CD8-positive, alpha-beta memory T cell (primary cell): ENCODE measurements at places on chromosomes 1 and 21.

- DNase-seq = no peak
Measured at GRCh38 chr1:87176087-87176486, 152.6 kb upstream of the LMO4 start.

DNA sequence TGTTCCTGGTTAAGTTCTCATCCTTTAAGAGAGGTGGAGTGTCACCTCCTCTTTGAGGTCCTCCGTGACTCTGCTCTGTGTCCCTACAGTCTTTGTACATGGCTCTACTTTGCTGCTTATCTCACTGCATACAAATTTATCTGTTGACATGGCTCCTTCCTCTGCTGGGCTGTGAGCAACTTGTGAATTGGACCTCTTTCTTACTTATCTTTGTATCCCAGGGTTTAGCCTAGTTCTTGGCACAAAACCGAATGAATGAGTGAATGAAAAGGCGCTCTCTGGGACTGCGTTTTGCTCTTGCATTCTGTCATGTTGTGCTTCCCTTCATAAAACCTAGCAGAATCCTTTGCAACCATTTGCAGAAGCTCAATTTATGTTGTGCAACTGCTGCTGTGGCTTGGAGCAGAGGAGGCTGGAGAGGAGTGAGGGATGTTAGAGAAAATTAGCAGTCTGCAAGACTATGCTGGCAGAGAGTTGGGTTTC is 12.4 kb downstream of the SLC26A9 start:
- DNase-seq = no peak

GRCh38 chr21:26877018-26877417 is 31.8 kb upstream of the ADAMTS1 start:
- DNase-seq = no peak

DNA sequence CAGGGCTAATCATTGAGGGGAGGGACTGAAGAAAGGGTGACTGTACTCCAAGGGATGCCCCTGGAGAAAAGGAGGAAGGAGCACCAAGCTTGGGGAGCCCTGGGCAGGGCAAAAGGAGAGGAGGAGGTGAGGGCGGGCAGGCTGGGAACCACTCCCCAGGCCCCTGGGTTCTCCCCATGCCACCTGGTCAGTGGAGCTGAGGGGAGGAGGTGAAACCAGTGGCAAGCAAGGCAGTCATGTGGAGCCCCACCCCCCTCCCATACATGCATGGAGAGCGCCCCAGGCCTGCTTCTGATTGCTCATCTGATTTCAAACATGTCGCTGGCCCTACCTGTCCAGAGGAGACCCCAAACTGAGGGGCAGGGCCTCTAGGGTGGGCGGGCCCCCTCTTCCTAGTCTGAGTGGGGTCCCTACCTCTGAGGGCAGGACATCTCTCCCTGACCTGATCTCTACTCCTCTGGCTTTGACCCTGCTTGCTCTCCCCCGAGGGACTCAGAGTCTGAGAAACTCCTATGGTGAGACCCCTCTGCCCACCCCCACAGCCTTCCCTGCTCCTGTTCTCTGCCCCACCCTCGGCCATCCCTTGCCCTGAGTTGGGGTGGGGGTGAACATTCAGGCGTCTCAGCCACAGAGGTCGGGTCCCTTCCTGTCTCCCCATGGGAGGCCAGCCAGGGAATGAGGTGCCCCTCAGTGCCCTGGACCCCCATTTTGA is 18.6 kb downstream of the INSRR start:
- DNase-seq = no peak

GRCh38 chr21:34091607-34092006 is 18.2 kb downstream of the MRPS6 start:
- DNase-seq = no peak

- no peak for DNase-seq
Measured at GRCh38 chr1:79255421-79255820, 248.9 kb upstream of the ADGRL4 start.

GRCh38 chr21:34133392-34133791 is 60.0 kb downstream of the MRPS6 start:
- no peak for DNase-seq

DNA sequence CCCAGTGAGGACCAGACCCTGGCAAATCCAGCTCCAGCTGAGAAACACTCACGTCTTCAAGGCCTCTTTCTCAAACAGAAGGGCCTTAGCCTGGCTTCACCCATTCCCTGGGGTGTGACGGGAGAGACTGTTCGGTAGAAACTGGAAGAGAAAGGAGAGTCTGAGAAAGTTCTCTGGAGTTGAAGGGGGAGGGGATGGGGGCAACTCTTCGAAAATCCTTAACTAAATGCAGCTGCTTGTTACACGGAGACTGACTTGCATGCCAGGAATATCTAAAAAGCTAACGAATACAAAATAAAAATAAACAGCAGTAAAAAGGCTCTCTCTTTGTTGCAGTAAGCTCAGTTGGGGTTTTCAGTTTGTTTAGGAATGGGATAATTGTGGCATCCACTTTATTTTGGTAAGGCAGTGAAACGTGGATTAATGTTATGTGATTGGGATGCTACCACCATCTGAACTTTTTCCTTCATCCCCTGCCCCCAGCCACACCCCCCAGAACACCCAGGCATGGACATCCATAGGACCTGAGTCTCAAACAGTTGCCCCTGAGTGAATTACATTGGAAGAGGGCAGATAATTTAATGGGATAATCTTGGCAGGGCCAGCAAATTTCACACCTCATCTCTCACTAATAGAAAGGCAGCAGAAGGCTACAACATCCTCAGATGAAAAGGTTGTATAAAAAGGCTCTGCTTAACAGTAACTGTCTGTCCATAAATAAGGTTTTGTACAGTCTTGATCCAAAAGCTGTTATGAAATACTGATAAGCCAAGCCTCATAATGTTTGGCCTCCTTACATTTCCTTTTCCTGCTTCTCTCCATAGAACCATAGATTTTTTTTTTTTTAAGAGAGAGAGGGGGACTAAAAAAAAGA is 5.8 kb downstream of the ROR1 start:
- DNase-seq = no peak

DNA sequence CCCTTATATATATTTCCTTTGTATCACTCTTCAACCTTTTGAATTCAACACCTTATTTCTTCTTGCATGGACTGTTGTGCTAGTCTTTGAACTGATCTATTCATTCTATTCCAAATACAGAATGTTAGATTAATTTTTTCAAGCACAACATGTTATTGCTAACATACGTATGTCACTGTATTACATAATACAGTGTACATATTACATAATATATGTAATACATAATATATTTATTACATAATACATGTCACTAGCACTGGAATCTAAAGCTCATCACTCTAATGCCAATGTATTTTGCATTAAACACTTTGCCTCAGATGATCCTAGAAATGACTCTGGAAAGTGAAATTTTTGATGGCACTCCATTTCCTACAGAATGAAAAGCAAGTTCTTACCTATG is 59.8 kb downstream of the LRRC8D start:
- no peak for DNase-seq

- DNase-seq = no peak
Measured at GRCh38 chr1:56589369-56589768, 10.0 kb upstream of the PLPP3 start.

DNA sequence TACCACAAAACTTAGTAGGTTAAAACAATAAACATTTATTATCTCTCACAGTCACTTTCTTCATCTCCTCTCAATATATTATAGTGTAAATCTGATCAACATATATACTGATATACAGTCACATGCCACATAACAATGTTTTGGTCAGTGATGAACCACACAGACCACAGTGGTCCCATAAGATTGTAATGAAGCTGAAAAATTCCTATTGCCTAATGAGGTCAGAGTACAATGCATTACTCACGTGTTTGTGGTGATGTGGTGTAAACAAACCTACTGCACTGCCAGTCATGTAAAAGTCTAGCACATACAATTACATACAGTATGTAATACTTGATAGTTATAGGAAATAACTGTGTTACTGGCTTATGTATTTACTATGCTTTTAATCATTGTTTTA is 30.1 kb downstream of the OLFML3 start:
- DNase-seq = no peak

- no peak for DNase-seq
Measured at GRCh38 chr1:168180148-168180524, 1.4 kb downstream of the TIPRL start.

DNA sequence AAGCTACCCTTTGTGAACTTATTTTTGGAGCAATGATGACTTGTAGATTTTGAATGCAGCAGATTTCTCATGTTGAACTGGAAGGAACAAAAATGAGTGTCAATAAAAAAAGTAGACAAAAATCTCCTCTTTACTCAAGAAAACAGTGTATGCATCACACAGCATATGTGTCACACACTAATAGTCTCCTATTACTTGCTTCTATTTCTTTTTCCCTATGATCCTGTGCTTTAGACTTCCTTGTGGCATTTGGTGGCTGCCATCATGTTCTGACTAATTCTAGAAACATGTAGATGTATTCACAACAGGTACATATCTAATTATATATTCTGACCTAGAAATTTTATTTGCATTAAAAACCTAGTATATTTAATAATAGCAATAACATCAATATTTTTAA is 14.3 kb downstream of the RC3H1 start:
- no peak for DNase-seq

- DNase-seq = no peak
Measured at GRCh38 chr1:179973198-179974110, 18.8 kb downstream of the CEP350 start.

DNA sequence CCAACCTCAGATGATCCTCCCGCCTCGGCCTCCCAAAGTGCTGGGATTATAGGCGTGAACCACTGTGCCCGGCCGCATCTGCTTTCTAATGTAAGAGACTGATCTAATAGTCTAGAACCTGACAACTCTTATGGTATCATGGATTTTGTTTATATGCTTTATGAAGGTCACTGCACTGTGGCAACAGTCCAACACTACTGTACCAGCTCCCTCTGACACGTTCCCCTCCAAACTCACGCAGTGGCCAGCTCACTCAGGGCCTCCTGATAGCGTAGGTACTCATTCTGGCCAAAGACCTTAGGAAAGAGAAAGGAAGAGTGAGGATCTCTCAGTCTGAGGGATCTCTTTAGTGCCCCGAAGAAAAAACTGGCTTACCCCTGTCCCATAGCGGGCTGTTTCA is 6.0 kb upstream of the CFAP141 start:
- no peak for DNase-seq

DNA sequence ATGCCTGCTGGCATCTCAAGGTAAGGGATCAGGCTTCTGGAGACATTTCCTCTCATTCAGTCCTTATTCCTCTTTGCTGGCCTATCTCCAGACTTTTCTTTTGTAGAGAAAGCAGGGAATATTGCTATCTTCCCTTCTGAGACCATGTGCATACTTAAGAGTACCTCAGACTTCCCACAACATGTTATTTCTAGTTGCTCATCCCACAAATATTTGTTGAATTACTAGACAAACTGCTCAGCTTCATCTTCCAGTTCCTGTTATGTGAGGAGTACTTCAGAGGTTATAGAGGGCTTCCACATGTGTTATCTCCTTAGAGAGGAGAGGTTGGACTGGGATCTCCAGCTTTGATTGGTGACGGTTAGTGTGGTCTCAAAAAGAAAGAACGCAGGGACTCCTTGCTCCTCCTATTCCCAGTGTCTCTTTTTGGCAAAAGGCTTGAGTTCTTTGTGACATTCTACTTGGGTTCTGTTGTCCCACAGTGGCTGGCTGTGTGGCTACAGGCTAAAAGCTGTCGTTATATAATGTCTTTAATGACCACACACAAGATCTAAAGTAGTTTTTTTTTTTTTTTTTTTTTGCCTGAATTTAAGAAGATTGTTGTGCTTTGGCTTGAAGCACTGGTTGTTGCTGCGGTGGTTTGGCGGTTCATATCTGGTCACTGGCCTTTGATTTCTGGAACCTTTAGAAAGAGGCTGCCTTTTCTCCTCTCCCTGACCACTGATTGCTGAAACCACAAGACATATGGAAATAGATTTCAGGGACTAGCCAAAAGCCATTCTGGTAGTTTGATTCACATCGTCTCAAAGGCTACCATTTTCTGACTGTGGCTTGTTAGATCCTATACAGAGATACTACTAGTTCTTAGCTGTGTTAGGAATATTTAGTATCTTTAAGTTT is 78.7 kb downstream of the FGGY start:
- no peak for DNase-seq

DNA sequence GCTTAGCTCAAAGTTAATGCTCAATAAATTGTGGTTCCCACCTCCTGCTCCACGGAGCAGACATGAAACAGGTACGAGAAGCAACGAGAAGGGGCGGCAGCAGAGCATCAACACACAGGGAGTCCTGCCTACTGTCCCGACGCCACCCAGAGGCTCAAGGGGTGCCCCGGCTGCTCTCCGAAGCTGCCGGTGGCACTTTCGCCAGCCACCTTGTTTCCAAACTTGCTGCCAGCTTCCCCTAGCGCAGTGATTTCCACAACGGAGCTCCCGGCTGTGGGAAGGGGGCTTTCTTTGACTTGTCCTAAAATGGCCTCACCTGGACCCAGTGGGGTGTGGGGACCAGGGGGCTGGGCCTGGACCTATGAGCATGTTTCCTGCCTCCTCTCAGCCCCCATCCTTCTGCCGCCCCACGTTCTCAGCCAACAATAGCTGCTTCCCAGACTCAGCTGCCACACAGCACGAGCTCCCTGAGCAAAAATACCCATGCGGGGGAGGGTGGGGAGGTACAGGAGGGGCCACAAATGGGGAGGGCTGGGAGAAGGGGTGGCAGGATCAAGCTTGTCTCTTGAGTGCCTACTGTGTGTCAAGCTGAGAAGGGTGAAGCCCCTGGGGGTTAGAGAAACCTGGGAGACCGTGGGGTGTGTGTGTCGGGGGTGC is 35.6 kb upstream of the ECE1 start:
- DNase-seq = no peak

DNA sequence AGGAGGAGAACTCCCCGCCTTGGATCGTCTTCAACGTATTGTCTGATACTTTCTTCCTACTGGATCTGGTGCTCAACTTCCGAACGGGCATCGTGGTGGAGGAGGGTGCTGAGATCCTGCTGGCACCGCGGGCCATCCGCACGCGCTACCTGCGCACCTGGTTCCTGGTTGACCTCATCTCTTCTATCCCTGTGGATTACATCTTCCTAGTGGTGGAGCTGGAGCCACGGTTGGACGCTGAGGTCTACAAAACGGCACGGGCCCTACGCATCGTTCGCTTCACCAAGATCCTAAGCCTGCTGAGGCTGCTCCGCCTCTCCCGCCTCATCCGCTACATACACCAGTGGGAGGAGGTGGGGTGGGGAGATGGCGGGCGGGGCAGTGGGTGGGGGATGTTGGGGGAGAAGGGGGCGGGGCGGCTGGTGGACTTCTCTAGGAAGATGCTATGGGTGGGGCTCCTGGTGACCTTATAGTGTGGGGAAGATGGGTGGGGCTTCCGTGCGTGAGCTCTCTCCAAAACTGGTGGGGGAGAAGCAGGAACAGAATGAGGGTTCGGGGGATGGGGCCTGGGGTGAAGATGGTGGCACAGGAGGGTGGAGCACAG is 5.3 kb downstream of the HCN3 start:
- DNase-seq = no peak

- DNase-seq = no peak
Measured at GRCh38 chr1:166600574-166600973, 238.7 kb upstream of the POGK start.

- no peak for DNase-seq
Measured at GRCh38 chr1:223811634-223812101, 34.1 kb downstream of the TP53BP2 start.
